ENCODE measurements at places on chromosomes 2 and 18.

GRCh38 chr2:80303909-80304837, at the start of gene LRRTM1:
TSS of gene LRRTM1 (minus strand) at chr2:80304752. CDS start at chr2:80303819, 933 bp downstream.
- no peak for DNase-seq

GRCh38 chr18:76388891-76389423, 106.1 kb downstream of the ZNF516 start:
- no peak for DNase-seq

DNA sequence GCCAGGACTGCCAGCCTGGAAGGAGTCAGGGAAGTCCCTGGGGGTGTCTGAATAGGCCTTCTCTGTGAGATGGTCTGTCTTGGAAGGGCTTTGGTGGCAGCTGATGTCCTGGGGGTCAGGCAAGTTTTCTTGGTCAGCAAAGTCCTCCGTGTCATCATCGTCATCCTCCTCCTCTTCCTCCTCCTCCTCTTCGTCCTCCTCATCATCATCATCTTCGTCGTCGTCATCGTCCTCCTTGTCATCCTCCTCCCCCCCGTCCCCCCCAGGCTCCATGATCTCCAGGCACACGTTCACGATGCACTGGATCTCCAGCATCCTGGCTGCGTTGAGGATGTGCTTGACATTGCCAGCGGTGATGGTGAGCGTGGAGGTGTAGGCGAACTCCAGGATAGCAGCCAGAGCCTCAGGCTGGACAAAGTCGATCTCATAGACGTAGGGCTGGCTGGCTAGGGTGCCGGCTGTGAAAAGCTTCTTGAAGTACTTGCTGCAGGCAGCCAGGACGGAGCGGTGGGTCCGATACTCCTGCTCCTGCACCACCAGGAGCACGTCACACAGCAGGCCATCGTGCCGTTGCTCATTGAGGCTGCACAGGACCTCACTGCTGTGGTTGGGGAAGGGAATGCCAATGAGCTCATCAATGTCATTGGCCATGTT, 110.1 kb upstream of the SMAD2 start:
- no peak for DNase-seq

DNA sequence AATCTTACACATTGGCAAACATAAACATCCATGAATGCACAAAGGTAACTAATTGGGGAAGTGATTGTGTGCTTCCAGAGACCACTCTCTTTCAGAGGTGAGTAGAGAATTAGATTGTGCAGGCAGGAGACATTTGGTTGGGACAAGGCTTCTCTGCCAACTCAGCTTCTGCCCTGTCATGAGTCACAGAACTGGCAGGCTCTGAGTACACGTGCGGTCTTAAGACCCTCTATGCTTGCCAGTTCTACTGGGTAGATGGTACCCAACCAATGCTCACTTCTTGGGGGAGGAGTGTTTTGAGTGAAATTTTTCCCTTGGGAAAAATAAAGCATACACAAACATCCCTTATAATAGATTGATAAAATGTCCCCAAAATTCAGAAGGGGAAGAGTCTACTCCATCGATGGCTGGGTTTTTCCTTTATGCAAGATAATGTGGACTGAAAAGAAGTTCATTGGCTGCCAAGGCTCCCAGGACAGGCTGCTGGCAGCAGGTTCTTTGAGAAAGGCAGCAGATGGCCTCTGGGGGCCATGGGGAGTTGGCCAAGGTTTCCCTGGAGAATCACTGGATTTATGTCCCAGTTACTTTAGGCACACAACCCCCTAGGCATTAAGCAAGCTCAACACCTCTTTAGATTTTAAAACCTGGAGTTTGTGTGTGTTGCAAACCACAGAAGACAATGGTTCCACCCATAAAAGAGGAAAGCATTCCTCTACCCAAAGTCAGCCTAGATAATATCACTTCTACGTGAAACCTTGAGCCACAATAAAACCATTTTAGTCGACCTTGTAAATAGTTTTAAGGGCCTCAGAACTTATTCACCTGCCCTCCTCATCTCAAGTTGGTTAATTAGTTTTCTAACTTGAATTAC, 417.0 kb downstream of the TXNL1 start:
- no peak for DNase-seq

- no peak for DNase-seq
Observed at GRCh38 chr2:42841344-42841743, 49.0 kb upstream of the HAAO start.

DNA sequence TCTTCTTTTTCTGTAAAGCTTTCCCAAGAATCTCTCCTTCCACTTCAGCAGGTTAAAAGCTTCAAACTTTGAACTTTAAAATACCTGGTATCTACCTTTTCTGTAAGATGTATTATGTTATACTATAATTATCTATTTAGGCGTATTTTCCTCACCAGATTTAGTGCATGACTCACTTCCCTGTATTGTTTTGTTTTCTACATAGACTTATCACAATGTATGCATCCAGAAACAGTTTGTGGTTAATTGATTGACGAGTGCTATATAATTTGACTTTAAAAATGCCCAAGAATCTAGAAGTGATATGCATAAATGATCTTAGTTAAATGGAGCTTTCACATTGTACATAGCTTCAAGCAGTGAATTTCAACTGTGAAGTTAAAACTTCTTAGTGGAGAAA, 473.9 kb upstream of the CDH2 start:
- DNase-seq: no peak

DNA sequence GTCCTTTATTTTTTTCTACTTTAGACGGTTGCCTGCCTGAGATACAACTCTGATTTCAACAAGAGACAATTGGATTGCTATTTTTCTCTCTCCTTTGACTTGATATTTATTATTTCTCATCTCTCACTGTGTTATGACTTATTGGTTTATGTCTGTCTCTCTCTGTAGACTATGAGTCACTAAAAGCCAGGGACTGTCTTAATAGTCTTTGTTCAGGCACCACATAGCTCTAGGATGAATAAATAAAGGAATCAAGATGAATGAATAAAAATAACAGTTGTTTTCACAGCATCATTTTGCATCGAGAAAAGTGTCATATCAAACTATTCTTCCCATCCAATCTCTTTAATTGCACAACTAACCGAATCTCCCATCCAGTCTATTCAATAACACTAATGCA, 31.4 kb upstream of the CD28 start:
- DNase-seq: no peak

DNA sequence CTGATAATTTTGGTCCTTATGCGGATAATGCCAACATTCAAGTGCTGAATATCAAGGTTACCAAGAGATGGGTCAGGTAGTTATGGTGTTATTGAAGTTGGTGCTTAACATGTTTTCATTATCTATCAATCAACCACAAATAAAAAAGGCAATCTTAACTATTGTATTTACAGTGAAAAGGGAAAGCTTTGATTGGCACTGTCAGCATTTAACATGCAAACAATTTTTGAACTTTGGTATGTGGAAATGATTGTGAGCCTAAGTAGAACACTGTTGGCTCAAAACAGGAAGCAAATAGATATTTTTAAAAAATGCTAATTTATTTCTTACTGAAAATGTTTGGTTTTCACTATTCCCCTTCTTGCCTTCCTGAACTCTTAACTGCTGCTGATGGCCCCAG, 21.9 kb downstream of the APLF start:
- no peak for DNase-seq

DNA sequence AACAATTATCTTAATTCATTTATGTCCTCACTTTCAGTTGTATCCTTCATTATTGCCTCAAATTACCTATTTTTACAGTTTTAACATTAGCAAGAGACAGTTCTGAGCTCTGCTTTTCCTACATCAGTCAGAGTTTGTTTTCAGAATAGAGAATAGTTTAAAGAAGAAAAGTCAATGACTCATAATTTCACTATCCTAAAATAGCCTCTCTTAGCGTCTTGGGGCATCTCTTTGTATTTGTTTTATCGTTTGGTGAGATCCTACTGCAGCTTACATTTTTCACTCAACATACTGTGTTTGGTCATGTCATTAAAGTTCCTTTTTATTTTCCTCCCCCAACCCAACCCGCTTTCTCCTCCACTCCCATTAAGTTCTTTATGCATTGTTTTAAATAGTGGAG, 3.8 kb downstream of the SEC11C start:
- DNase-seq: peak; percentile 22

- peak; percentile 73 for DNase-seq
Observed at GRCh38 chr2:219987830-219988229, 360.4 kb downstream of the SLC4A3 start.

GRCh38 chr2:226739545-226740030, 60.0 kb downstream of the IRS1 start:
- no peak for DNase-seq

GRCh38 chr2:96143231-96143847, 1.9 kb downstream of the DUSP2 start:
- DNase-seq: no peak

DNA sequence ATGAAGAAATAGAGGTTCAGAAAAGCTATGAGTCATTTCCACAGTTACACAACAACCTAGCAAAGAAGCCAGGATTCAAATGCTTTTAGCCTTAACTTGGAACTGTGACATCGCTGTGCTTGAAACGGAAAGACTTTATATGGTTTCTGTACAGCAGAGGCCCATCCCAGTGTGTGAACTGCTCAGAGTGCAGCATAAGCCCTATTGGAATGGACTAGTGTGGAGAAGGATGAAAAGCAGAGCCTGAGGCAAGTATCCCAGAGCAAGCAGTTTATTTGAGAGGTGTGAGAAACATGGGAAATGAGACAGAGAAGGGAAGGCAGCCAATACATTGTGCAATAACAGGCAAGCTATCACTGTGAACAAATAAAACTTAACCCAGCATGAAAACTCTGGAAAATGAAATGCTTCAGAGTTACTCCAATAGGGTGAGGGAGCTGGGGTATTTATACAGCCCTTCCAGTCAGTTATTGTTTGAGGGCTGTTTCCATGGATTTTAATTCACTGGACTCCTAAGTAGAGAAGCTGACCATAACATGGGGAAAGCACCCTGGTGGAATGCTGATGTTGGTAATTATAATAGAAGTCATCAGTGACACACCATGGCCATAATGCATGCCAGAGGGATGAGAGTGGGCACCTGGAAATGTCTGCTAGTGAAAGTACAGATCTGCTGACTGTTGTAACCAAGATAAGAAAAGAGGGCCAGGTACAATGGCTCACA, 254.0 kb upstream of the POU3F3 start:
- DNase-seq: no peak

GRCh38 chr2:167980439-167980838, 267.0 kb downstream of the STK39 start:
- DNase-seq: no peak

DNA sequence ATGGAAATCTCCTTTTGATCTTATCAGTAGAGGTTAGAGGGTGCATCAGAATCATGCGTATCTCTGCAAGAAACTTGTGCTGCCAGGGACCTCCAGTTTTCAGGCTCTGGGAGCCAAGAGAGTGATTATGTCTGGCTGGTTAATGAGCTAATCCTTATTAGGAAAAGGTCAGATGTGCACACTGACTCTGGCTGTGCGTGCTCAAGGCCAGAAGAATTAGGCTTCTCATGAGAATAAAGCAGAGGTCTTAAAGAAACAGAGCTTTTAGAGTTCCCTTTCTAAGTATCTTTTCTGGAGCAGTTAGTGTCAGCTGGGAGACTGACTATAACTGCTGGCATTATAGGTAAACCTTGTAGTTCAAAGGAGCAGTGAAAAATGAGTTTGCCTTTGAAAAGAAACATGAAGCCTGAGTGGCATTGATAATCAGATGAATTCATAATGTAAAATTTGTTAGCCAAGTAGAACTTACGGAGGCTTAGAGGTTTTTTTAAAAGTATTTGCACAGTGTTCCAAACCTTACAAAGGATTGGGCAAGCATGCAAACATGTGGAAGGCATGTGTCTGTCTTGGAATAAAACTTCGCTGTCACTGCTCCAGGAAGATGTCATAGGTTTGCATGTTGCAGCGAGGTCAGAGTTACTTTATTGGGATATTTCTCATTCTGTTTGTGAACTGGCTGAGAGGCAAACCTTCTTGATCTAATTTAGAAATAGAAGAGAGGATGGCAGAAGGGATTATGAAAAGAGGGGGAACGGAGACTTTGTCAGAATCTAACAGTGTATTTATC, 151.7 kb downstream of the ARHGAP28 start:
- peak; percentile 11 for DNase-seq

GRCh38 chr2:222652491-222653255, 3.2 kb downstream of the FARSB start:
- no peak for DNase-seq

GRCh38 chr2:190031969-190032618, 30.4 kb downstream of the MSTN start:
- no peak for DNase-seq

DNA sequence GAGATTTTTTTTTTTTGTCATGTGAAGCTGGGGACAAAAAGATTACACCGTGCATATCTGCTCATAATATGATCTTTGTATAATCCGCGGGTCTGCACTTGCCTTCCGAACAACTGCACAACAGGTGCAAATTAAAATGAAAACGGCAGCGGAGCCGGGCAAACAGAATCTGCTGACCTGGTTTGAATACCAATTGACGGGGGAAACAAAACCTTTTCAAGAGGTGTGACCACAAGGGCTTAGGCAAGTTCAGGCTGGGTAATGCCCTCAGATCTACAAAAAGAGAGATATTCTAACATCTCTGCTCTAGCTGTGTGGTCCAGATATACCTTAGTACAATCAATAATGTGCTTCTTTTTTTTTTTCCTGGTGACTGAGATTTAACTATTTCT, 88.5 kb downstream of the ZEB2 start:
- no peak for DNase-seq

GRCh38 chr2:186486651-186487647, 889 bp downstream of the ZC3H15 start:
- peak; percentile 44 for DNase-seq

GRCh38 chr2:225378984-225379383, 20.5 kb upstream of the NYAP2 start:
- no peak for DNase-seq

DNA sequence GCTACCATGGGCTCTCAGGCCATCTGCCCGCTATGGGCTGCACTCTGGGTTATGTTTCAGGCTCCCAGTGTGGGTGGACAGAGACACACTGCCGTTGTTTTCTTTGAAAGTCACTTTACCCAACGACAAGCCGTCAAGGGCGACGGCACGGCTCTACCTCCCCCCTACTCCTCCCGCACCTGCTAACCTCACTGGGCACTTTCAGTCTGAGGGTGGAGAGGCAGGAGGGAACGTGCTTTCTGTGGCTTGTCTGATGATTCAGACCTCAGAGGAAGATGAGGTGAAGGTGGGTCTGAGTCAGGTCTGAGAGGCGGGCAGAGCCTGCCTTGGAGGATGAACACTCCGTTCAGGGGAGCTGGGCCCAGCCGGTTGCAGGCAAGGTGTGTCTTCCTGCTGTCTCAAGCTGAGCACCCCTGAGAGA, 147.6 kb upstream of the HDAC4 start:
- no peak for DNase-seq

DNA sequence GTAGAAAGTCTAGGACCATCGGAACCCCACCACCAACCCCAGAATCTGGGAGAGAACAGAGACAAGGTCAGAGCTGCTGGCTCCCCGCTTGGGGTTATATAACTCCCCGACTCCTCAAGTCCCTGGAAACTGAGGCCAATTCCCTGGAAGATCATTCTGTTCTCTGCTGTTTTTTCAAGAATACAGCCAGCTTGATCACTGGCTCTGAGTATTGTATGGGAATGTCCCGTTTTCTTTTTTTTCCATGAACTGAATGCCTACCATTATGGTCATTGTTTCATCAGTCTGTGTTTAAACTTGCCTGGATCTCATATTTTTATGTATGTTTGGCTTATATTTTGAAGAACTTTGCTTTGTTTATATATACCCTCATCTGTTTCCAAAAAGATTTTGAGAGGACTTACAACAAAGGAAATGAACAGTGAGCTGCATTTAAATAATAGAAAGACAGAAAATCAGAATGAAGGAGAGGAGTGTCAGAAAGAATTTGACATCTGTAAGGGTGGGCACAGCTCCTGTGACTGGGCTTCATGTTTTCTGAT, 90.0 kb upstream of the ALPP start:
- DNase-seq: no peak

All from AG08395 (cell line).